ENCODE measurements at places on chromosomes 13 and 19.

GRCh38 chr19:10068205-10068604 is 17.9 kb upstream of the SHFL start:
- DNase-seq = no peak

GRCh38 chr13:80070024-80070703 is 270.8 kb downstream of the SPRY2 start:
- DNase-seq = no peak

DNA sequence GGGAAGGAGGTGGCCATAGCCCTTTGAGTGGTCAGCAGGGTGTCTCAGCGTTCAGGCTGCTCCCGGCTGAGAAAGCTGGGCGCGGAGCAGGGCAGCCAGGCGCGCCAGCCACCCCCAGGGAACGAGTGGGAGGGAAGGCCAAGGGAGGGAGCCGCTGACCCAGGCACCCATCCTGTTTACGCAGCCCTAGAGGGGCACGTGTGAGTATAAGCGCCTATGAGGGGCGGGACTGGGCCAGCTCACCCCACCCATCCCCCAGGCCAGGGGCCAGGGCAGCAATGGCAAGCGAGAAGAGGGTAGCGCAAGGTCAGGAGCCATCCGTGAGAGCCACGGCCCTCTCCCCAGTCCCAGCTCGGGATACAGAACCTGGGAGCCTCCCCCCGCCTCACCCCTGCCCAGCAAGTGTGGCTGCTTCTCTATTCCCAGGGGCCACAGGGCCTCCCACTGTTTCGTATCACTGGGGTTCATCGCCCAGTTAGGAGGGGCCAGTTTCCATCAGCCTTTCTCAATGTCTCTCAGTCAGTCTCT is 897 bp upstream of the DMKN start:
- no peak for DNase-seq

DNA sequence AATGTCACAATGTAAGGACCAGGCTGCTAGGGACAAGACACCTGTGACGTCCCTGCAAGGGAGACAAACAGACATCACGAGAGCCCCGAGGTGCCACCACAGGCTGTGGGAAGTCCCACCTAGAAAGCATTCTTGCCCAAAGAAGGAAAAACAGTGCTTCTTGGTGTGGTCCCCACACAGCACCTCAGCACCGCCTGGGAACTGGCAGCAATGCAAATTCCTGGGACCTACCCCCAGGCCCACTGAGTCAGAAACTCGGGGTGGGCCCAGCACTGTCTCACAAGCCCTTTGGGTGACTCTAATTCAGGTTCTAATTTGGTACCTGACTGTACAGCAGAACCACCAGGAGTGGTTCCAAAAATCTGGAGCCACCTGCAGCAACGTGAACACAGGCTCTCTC is 13.8 kb upstream of the CCNP start:
- no peak for DNase-seq

All from activated naive CD8-positive, alpha-beta T cell treated with anti-CD3 and anti-CD28 coated beads for 36 hours (primary cell).